ENCODE measurements at places on chromosomes 2 and 18.

DNA sequence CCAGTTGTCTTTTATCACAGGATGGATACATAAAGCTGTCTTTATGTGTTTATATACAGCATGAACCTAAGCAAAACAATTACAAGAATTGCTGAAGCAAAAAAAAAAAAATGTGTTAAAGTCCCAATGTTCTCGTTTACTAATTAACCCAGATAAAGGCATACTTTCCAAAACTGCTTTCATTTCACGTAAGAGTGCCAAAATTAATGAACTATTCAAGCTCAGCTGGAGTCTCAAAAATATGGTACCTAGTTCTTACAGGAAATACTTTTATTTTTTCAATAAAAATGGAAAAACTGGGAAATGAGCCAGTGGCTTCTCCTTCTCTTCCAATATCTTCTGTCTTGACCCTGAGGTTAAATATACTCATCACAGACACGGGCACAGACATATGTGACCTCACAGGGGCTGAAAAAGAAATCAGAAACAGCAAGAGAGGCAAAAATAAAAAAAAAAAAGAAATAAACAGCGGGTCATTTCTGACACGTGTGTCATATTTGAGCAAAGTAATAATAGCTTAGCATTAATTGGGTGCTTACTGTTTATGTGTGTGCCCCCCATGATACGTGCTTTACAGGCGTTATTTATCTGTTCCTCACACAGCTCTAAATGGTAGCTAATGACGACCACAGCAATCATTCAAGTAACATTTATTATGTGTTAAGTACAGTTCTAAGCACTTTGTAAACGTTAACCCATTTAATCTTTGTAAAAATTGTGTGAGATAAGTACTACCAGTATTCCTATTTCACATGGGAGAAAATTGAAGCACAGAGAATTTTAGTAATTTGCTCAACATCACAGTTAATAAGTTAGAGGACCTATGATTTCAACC, 158.0 kb upstream of the MMADHC start:
- no peak for DNase-seq

DNA sequence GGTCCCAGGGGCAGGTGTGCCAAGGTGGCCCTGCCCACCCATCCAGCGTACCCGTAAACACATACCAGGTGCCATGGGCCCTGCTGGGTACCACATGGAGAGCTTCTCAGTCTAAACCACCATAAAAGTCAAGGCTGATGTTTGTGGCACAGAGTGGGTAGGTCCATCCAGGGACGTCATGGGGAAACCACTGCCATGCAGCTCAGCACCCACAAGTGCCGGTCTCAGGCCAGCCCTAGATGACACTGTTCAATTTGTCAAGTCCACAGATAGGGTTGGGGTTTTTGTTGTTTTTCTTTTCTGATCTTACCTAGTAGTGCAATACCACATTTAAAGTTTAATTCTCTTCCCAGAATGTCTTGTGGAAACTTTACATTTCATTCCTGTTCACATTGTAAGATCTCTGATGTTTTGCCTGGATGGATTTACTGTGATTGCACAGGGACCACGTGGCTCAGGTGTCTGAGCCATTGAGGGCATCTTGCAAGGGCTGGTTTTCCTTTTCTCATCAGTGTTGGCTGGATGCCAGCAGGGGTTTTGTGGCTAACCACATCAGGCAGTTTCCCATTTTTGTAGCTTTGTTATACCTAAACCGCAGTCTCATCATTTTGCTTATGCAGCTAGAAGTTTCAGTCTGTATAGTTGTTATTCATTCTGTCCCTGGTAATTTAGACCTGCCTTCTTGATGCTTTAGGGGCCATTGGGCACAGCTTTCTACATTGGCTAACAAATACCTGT, 64.7 kb downstream of the STK25 start:
- DNase-seq: peak; percentile 22

DNA sequence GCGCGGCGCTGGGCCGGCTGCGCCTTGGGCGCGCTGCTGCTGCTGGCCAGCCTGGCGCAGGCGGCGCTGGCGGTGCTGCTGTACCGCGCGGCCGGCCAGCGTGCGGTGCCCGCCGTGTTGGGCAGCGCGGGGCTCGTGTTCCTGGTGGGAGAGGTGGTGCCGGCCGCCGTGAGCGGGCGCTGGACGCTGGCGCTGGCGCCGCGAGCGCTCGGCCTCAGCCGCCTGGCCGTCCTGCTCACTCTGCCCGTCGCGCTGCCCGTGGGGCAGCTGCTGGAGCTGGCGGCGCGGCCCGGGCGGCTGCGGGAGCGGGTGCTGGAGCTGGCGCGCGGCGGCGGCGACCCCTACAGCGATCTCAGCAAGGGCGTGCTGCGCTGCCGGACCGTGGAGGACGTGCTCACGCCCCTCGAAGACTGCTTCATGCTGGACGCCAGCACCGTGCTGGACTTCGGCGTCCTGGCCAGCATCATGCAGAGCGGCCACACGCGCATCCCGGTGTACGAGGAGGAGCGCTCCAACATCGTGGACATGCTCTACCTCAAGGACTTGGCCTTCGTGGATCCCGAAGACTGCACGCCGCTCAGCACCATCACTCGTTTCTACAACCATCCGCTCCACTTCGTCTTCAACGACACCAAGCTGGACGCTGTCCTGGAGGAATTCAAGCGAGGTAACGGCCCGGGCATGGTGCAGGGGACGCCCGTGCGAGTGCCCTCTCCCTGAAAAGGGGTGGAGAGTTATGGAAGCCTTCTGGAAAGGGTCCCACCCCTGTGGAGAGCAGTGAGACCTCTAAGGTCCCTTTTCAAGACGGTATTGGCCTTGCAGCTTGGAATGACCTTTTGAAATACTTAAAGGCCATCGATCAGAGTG, 1.0 kb downstream of the CNNM3 start:
- DNase-seq: no peak

- DNase-seq: no peak
These were observed 5.0 kb downstream of the EVX2 start for GRCh38 chr2:176078541-176079284.

GRCh38 chr2:158507141-158507540, 50.4 kb downstream of the PKP4 start:
- DNase-seq: no peak

DNA sequence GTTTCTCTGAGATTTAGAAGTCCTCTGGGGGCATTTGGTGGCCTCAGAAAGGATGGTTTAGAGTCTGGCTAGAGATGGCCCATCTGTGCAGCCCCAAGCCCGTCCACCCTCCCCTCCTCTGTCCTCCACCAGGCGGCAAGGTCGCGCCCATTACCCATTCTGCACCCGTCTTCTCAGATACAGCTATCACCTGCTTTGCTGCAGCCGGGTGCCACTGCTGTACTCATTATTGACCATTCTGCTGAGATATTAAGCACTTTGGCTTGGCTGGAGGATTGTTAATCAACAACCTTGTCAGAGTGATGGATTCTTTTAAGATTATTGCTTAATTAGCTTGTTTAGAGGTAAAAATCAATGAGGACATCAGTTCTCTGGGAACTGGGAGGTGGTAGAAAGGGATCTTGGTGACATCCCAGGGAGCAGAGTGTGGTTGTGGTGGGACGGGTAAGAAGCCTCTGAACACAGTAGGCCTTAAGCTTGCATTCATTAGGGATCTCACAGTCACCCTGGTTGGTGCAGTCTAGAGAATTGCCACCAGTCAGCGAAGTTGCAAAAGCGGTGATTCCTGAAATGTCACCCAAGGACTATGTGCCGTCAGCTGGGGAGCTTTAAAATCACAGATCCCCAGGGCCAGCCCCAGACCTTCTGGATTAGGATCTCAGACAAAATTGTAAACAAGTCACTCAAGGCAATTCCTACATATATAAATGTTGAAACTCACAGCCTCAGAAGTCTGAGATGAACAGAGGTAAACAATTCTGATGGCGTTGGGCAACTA, 90.9 kb downstream of the CAPN13 start:
- no peak for DNase-seq

- DNase-seq: no peak
These were observed 15.2 kb downstream of the TSPYL6 start for GRCh38 chr2:54240515-54241469.

DNA sequence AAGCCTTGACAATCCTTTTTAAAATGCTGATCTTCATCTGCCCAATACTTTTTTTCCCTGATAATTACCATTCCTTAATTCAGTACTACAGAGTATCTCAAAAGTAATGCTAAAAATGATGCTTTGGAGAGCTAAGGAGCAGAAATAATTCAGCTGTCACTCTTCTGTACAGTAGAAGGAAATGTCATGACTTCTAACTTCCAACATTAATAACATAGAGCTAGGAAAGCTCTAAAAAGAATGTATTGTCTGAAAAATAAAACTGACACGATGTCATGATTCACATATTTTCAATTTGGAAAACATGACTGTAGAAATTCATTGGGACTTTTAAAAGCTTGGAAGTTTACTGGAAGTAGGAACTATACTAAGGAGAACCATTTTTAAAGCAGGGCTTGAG, 212.3 kb downstream of the GULP1 start:
- no peak for DNase-seq

DNA sequence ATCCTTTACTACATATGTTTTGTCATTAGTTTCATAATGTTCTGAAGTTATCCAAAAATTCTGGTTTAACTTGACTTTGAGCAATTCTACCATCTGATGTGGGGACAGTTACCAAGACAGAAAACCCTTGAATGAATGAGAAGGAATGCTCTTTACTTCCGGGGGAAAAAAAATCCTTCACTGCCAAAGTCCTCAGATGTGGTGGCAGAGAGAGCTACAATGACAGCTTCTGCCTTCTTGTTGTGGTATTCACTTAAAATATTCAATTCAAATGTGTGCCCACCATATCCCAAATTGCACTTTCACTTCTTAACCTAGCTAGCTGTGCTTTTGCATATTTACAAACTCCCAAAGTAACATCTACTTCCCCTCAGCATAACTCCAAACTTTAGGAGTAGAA, 1531.7 kb upstream of the NXPH2 start:
- no peak for DNase-seq
